ENCODE measurements at places on chromosomes 16 and 17.
A peak's percentile ranks its signal among the peaks of the same experiment; 100 is the strongest.

DNA sequence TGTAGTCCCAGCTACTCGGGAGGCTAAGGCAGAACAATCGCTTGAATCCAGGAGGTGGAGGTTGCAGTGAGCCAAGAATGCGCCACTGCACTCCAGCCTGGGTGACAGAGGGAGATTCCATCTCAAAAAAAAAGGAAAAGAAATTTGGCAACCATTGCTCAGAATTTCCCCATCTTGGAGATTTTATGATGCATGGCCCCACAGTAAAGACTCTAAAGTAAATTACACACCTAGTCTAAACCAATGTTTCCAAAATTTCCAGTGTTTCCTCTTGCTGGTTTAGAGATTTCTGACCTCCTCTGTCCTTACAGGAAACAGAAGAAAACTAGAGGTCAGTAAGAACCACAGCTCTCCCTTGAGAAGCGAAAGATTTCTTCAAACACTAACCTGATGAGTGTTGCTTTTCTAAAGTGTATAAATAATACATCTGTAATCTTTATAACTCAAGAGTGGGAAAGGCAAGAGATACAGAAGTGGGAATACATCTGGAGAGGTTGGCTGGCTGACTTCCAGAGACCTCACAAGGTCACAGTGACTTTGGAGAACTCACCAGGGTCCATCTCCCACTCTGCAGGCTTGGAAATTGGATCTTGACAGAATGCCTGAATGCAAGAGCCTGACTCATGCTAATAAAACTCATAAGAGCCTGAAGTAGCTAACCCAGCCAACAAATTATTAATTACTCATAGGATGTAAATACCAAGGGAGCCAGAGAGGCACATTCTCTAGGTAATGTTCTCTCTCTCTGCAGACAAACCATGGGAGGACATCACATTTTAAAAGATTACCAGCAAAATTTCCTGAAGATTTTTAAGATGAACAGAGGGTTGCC, 8.8 kb downstream of the ADAT1 start:
- DNase-seq = no peak

DNA sequence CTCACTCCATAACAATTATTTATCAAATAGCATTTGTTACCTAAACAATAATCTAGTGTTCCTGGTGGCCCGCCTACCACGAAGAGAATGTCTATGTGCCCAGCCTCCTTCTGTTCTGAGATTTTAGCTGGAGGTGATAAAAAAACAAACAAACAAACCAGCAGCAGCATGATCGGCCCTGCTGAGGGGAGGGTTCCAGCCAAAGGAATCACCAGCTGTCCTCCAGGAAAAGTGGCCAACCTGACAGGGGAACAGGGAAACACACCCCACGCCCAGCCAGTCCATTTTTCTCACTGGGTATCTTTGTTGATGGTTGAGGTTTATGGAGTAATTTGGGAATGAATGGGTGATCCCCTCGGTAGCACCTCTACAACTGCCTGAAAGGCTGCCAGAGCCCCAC, 203.0 kb upstream of the DYNLRB2 start:
- DNase-seq = no peak

GRCh38 chr16:84511180-84511800, 6.8 kb upstream of the MEAK7 start:
- peak; percentile 78 for DNase-seq

DNA sequence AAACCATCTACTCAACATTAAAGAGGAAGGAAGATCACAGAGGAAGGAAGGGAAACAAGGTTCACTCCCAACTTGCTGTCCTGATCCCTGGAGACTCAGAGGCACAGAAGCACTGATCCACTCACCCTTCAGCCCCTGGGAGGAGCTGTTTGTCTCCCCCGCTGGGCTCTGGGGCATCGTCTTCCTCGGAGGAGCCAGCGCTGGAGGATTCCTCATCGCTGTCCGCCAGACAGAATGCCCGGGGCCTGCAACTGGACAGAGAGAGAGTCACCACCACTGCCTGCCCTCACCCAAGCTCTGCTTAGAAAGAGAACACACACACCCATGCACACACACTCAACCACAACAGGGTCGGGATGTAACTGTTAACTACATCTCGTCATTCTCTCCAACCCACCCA, 24.8 kb upstream of the ERN1 start:
- no peak for DNase-seq

DNA sequence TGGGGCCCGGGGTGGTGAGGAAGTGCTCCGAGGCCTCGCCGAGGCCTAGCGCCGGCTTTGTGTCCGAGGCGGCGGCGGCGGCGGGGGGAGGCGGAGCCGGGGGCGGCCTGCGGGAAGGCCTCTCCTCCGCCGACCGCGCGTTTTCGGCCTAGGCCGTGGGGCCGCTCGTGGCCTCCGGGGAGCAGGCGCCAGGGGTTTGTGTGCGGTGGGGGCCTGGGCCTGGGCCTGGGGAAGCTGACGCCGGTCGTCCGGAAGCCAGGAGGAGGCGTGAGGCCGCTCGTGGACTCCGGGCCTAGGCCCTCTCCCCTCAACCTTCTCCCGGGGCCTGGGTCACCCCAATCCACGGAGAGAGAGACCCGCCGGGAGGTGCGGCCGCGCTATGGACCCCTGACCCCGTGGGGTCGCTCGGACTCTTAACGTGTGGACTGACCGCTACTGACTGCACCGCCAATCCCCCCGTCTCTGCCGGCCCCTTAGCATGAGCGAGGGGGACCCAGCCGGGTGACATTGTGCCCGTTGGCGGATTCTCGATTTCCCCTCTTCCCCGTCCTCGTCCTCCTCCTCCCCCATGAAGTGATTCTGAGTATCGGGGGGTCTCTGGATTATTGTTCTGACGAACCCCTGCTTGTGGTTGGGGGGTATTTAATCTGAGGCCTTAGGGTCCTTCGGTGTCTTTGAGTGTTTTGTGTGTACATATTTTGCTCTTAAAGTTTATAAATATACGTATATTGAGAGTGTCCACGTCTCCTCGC, 660 bp downstream of the RBBP6 start:
- DNase-seq = no peak

- peak; percentile 8 for DNase-seq
Measured at GRCh38 chr16:57297856-57298255, 13.4 kb upstream of the PLLP start.
